SJCRH30 (cell line): ENCODE measurements at places on chromosomes 2 and 18. TPM values are rescaled to one million over a fixed set of nuclear protein-coding genes. Genes with fewer than 3 reads are reported as not detected.

DNA sequence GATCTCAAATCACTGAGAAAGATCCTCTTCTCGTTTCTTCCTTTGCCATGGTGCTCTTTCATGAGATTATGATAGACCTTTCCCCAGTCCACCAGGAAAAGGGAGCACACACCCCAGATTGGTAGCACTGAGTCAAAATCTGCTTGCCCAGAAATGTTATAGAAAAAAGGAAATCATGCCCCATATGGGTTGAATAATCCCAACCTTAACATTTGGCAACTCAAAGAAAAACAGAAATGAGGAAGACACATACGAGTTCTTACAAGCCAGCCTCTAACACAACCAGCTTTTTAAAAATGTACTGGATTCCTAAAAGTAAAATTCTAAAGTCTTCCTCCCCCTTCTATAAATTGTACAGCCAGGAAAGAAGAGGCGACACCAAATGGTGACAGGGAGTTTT is 103.0 kb downstream of the ANKRD44 start:
- no peak for DNase-seq
- no peak overlapping the region for H3K4me3 ChIP-seq
- H3K36me3 ChIP-seq, result no peaks in the 10 kb centered on the region
- H3K27ac ChIP-seq, result no peak overlapping the region
- no peaks in the 10 kb centered on the region for H3K27me3 ChIP-seq
- peaks cover 6% of the 10 kb centered on the region; the same call in 1 of the 2 replicates for H3K4me1 ChIP-seq

The SERPINB3 gene
- not detected in 2 replicates for total RNA-seq

DNA sequence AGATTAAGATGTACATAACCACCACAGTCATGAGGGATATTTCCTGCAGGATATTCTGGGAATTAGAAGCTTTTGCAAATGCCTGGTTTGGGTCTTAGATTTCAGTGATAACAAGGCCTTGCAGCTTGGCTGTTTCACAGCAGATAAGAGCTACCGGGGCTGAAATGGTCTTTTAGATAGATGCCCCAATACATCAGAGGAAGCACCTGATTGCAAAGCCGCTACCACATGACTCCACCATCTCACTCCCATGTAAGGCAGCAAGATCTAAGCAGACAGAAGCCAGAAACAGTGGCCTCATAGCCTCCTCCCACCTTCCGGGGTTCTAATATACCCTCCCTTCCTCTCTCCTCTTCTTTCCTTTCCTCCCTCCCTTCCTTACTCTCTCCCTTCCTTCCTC is 31.1 kb upstream of the EPG5 start:
- DNase-seq, result no peak
- no peaks in the 10 kb centered on the region for H3K36me3 ChIP-seq
- H3K4me1 ChIP-seq, result no peaks in the 10 kb centered on the region

DNA sequence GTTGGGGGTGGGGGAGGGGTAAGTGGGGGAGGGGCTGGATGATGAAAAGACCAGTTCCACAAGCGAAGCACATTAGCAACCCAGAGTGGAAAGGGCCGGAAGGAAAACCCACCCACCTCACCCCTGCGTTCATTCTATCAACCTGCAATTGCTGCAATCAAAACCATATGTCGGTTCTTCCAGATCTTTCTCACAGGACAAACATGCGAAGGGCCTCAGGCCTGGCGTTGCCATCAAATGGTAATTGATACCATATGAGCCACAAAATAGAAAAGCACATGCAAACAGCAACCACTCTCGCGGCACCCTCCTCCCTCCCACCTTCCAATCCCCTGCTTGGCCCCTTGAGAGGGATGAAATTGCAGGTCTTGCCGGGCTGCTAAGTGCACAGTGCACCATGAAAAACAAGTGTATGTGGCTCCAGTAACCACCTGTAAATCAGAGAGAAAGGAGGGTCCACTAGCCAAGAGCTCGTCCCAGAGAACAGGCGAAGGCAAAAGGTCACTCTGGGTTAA is 287.5 kb downstream of the TCF4 start:
- no peak overlapping the region for H3K27ac ChIP-seq
- no peaks in the 10 kb centered on the region for H3K4me1 ChIP-seq
- no peak overlapping the region for H3K4me3 ChIP-seq
- H3K36me3 ChIP-seq, result no peaks in the 10 kb centered on the region
- no peaks in the 10 kb centered on the region for H3K27me3 ChIP-seq

GRCh38 chr18:63787673-63788072 is 12.5 kb downstream of the SERPINB7 start:
- H3K27ac ChIP-seq, result no peak overlapping the region
- H3K27me3 ChIP-seq, result no peaks in the 10 kb centered on the region
- DNase-seq, result no peak
- H3K4me3 ChIP-seq, result no peak overlapping the region

The CROCC2 gene
- 0.15 and 0.26 TPM in 2 replicates for total RNA-seq

DNA sequence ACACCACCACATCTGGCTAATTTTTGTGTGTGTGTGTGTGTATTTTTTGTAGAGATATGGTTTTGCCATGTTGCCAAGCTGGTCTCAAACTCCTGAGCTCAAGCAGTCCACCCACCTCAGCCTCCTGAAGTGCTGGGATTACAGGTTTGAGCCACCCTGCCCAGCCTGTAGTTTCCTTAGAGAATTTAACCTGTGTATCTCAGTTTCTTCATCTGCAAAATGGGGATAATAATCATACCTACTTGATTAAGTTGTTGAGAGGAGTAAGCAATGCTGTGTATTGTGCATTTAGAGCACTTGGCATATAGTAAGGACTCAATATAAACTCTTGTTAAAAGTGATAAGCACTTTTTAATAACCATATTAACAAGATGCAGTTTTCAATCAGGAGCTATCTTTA is 6.3 kb upstream of the SANBR start:
- no peaks in the 10 kb centered on the region for H3K27me3 ChIP-seq
- H3K4me1 ChIP-seq, result no peaks in the 10 kb centered on the region
- no peaks in the 10 kb centered on the region; the same call in 1 of the 2 replicates for H3K36me3 ChIP-seq
- no peak overlapping the region for H3K4me3 ChIP-seq
- DNase-seq, result no peak

The IL36RN gene
- not detected in 2 replicates for total RNA-seq

DNA sequence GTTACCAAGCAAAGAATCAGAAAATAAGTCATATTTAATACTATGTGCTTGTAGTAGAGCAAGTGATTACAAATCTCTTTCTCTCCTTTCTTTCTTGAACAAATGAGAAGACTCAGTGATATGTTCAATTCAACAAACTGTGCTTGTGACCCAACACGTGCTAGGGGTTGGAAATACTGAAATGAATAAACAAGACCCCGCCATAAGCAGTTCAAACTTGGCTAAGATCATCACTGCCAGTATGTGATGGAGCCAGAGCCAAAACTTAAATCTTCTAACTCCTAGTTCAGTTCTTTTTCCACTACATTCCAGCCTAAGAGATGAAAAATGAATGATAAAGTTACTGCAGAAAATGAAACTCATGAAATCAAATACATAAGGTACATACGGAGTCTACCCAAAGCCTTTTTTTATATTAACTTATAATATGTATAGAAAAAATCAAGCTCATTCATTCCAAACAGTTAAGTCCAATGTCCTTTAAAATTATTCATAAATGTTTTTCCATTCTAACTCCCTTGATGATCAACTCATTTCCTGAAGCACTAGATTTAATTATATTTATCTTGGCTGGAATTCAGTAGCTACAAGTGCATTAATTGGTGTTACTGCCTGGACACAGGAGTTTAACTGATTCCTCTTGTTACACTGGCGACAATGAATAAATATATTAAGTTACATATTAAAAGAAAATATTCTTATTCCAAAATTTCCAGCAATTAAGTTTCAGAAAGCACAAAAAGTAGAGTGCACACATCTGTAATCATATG is 36.0 kb downstream of the GALNT3 start:
- H3K4me3 ChIP-seq, result no peak overlapping the region
- H3K36me3 ChIP-seq, result no peaks in the 10 kb centered on the region
- DNase-seq, result no peak
- no peak overlapping the region for H3K27ac ChIP-seq
- no peaks in the 10 kb centered on the region for H3K27me3 ChIP-seq

GRCh38 chr2:216308576-216308975 is 63.7 kb downstream of the MARCHF4 start:
- no peak overlapping the region for H3K4me3 ChIP-seq
- peak; percentile 38 for DNase-seq
- no peaks in the 10 kb centered on the region for H3K27me3 ChIP-seq
- no peak overlapping the region for H3K27ac ChIP-seq
- H3K36me3 ChIP-seq, result no peaks in the 10 kb centered on the region

DNA sequence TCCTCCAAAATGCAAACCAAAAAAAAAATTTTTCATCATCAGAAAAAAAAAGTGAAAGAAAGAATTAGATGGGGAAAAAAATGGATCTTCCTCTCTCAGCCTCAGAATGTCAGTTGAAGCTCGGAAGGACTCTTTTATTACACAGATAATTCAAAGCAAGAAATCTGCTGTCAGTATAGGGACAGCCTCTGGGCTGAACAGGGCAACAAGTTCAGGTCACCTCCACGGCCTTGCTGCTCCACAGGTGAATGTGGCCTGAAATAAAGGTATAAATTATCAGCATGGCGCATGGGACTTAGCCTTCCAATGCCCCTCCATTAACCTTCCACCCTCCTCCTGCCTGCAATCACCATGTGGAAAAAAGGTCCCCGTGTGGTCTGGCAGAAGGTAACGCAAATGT is 316.8 kb upstream of the POU3F3 start:
- no peaks in the 10 kb centered on the region for H3K4me1 ChIP-seq
- no peak overlapping the region for H3K27ac ChIP-seq
- H3K4me3 ChIP-seq, result no peak overlapping the region
